ENCODE measurements at places on chromosomes 6 and 20.

DNA sequence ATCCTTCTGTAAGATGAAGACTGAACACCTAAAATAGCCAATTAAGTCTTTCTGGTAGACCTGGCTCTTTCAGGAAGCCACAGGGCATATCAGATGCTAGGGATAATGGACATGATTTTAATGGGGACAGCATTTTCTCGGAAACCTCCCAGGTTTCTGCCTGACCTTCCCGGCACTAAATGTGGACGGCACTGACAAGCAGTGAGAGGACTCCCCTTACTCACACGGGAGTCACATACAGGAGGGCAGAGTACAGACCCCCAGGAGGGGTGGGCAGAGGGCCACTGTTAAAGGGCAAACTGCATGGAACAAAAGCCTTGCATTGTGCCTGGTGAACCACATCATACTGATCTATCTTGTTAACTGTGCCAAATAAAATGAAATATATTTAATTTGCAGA, 19.9 kb downstream of the PSMG4 start:
- DNase-seq = no peak

DNA sequence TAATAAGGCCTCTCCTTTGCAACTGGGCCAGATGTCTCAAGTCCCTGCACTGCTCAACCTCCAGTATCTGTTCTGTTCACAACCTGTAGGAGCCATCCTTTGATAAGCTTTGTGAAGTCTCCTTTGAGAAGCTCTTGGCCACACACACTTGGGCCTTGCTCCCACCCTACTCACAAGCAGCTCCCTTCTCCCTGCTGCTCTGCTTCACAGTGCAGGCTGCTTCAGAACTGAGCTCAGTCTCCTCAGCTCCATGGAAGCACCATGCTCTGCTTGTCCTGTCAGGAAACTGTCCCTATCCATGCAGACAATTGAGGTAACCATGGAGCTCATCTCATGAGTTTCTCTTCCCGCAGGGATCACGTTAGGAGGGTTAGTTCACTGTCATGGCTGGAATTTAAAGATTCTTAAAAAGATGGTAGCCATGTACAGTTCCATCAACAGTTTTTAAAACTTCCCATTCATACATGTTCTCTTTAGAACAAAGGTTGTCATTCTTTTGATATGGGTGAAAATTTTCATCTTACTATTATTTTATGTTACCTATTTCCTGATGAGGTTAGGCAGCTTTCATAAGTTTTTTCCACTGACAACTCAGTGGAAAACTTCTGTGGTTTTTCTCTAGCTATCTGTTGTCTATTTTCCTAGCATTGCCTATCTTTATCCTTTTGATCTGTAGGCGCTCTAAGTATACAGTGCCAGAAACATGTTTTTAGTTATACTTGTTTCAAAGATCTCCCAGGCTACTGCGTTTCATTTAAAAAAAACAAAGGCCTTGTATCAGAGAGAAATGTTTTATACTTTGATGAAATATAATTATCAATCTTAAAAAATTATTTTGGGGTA, 62.6 kb downstream of the AK9 start:
- no peak for DNase-seq

GRCh38 chr20:19929481-19930145, 87.5 kb upstream of the NAA20 start:
- no peak for DNase-seq

DNA sequence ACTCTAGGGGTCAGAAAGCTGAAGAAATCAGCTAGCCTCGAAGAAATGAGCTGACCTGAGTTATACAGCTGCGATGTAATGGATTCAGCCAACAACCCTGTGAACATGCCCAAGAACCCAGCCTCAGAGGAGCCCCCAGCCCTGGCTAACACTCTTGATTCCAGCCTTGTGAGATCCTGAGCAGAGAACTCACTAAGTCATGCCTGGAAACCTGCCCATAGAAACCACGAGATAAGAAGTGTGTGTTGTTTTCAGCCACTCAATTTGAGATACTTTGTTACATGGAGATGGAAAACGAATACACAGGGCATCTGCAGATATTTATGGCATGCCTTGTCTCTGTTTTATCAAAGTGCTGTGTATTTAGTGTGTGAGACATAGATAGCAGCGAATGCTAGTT, 265.2 kb downstream of the QKI start:
- DNase-seq = no peak

DNA sequence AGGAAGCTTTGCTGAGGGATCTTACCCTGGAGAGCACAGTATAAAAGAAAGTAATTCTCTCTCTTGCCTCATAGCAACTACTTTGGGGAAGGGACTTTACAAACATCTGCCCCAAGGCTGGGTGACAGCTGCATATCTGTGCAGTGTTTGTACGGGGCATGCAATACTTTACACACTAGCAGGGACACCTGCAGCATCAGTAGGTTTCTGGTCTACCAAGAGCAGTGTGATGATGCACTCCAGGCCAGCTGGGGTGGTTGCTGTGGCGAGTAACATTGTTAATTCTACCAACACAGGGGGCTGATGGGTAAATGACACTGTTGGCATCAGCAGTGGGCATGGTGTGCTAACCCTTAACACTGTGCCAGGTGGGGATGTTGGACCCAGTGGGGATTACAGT, 48.0 kb downstream of the ADTRP start:
- no peak for DNase-seq

DNA sequence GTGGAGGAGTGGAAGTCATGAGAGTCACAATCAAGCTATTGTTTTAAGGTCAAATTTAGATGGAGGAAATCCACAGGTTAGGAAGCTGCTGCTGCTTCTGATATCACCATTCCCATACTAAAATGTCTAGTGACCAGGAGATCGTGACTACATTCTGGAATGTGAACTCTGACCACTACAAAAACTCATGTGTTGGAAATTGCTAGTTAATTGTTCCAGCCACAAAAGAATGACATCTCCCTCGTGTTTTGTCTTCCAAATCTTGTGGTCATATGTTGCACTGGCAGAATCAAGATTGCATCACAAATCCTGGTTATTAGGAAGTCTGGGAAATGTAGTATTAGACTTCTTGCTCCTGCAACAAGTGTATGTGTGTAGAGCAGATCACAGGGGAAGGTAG, 441.9 kb downstream of the CD109 start:
- DNase-seq = no peak

DNA sequence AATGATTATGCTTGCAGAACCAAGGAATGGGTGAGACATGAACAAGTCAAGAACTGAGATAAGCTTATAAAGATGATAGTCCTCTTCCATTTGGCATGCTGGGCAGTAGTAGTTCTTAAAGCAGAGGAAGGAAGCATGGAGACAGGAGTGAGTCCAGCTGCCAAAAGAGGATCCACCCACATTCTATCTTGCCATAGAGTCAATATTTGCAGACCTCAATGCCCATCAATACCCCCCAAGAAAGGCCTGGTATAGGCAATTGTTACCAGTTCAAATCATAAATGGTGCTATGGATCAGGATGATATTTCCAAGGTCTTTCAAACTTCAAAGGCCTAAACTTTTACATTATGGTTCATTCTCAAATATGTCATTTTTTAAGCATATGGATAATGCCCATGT, 4.8 kb downstream of the ARHGAP18 start:
- DNase-seq = no peak

GRCh38 chr20:13267231-13267630, 46.2 kb downstream of the ISM1 start:
- DNase-seq = no peak

DNA sequence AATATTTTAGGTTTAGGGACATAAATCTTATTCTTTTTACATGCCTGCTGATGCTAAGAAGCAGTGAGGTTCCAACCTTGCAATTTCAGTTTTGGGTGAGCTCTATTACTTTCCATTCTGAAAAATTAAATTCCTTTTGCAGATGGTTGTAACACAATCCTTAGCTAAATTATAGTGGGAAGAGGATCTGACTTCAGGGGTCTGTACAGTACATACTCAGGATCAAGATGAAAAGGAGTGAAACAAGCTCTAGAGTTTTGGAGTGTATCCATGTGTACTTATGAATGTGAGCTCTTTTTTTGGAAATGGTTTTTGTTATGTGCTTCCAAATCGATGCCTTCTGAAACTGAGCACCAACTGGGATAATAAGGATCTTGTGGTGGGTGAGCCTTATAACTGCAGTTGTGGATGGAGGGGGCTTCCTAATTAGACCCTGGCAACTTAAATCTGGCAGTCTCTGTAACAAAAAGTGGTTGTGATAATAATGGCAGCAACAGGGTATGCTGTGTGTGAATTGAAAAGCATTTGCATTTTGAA, 218.8 kb upstream of the MAP3K7 start:
- DNase-seq = no peak

DNA sequence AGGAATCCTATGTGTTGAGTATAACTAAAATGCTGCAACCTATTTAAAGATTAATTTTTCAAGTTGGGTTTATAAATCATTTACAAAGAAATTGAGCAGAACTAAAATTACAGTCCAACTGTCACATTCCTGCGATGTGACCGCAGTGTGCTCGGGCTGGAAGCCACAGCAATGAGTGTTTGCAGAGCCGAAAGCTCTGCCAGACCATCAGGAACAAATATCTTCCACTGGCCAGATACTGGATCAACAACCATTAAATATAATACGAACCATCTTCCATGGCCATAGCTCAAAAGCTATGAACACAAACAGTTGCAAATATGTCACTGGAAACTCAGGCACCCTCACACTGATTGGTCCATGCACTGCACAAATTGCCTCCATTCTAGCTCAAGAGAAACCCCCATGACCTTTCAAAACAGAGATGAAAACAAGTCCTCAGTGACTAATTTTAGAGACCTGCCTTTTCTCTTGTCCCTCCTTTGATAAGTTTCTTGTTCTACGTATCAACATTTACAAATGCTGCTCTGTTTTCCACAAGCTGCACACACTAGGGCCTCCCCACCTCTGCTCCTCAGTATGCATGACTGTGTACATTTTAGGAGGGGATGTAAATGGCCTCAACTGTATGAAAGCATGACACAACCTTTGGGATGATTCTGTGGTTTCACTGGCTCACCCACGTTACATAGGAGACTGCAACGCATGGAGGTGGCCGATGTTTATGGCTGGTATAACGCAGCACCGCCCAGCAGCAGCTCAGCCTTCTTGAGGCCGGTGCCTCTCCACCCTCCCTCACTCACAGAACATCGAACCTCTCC, 171.7 kb downstream of the WDR27 start:
- peak; percentile 14 for DNase-seq

DNA sequence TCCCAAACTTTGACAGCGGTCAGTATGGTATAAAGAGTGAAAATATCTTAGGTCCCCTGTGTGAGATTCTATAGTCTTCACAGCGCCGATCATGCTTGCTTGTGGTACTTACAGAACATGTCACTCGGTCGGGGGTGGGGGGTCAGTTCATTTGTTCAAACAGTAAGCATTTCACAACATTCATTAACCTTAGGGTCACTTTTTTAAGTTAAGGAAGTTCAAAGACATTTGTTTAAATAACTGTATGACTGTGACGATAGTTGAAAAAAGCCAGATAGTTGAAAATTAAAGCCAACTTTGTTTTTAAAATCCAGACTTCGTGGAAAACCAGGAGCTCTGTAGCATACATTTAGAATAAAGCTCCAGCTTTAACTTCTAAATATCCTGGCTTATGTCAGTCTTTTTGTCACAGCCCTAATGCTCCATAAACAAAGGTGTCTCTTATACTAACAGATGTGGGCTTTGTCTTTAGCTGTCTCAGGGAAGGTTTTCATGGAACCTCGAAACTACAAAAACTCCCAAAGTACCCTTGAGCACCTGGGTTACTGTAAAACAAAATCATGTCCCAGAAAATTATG, 57.9 kb upstream of the PHACTR2 start:
- DNase-seq = no peak

Measured in stimulated activated CD4-positive, alpha-beta T cell treated with anti-CD3 and anti-CD28 coated beads, Interleukin-2, amount 100 ng/mL, for 48 hours (primary cell).